ENCODE measurements at places on chromosomes 4 and X.

GRCh38 chr4:41994461-41994985, 4.2 kb downstream of the SLC30A9 start:
- peak; percentile 30 for DNase-seq

DNA sequence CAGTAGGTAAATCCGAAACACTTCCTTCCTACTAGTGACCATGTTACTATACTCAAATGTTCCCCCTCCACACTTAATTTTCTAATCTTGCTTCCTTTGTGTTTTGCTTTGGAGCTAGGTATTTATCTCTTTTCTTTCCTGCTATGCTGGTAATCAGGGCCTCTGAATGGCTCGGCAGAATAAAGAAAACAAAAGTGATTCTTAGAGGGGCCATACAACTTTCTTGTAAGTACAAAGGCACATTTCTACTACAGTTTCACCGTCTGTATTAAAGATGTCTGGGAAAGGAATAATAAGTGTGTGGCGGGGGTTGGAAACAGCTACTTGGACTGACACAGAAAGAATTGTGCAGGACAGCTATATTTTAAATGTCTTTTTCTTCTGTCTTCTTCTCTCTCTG, 50.3 kb downstream of the GPC3 start:
- DNase-seq: no peak

DNA sequence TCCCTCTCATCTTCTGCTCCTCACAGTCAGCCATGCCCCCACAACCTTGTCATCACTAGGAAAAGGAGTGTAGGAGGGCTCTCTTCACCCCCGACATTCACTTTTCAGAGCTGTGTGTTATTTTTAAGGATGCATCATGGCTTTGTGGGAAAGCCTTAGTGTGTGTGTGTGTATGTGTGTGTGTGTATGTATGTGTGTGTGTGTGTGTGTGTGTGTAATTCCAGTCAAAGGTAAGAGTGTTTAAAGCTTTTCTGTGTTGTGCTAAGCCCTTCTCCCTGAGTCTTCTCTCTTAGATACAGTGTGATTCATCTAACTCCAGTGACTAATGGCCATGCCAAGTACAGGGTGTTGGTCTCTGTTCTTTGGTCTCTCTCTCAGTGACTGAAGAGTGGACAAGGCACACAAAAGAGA, 76.6 kb downstream of the CHIC2 start:
- no peak for DNase-seq

DNA sequence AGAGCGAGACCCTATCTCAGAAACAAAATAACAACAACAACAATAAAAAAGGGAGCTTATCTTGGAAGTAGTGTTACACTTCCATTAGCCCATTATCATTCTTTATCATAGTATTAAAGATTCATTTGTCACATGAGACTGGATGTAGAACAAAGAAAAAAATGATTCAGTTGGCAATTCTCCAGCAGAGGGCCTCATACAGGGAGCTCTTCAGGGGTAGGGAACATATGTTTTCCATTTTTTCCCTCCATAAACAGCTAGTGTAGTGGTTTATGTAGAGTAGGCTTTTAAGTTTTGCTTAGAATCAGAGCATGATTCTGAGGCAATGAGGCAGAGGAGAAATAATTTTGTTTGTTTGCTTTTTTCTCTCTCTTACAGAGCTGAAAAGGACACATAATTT, 5.8 kb downstream of the CPE start:
- DNase-seq: peak; percentile 7

DNA sequence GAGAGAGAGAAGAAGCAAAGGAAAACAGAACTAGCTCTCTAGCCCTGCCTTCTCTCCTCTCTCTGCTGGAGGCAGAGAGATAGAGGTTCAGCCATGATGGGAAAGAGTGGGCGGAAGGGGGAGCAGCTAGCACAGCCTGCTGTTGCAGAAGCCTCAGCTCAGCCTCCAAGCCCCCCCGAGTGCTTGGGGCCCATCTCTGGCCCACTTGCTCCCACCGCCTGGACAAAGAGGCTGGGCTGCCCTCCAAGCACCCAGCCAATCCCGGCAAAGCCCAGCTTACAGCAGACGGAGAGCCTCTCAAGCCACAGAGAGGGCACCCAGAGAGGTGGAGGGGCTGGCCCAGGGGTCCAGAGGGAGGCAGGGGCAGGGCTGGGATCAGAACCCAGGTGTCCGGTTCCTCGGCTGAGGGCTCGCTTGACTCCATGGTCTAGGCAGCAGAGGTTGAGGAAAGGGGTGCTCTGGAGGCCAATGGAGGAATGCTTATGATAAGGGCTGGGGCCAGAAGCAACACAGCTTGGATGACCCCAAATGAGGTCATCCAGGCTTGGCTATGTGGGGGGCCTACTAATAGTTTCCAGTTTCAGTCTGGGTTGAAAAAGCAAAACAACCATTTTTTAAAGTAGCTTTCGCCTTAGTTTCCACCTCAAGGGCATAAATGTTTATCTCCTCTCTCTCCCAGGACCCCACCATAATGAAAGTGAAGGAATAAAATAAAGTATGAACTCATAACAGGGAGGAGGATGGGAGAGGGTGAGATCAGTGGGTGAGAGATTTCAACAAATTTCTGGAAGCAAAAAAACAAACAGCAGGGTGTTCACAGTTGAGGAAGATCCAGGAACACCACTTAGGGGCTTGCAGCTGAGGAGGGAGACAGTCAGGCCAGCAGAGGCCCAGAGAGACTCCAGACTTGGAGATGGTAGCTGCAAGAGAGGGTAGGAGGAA, 24.9 kb upstream of the IQSEC2 start:
- no peak for DNase-seq

DNA sequence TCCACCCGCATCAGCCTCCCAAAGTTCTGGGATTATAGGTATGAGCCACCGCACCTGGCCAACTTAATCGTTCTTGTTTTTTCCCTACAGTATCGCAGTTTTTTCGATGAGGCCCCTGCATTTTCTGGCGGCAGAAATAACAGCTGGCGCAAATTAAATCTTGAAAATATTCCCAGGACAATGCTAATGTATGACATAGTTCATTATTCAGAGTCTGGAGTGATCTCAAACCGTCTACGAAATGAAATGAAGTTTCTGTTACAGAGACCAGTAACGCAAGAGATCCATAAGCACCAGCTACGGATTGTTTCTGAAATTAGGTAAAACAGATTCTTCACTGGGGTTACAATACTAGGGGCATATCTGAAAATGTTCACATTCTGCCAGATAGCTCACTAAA, 27.3 kb downstream of the CXorf58 start:
- no peak for DNase-seq

DNA sequence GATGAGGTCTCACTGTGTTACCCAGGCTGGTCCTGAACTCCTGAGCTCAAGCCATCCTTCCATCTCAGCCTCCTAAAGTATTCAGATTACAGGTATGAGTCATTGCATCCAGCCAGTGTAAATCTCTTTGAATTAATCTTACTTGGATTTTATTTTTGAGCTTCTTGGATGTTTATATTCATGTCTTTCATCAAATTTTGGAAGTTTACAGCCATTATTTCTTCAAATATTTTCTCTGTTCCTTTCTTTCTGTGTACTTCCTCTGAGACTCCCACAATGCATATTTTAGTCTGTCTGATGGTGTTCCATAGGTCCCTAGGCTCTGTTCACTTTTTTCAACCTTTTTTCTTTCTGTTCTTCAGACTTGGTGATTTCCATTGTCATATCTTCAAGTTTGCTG, 34.9 kb downstream of the ZCCHC13 start:
- no peak for DNase-seq

- DNase-seq: peak; percentile 44
Observed at GRCh38 chr4:78057135-78057599, at the start of gene FRAS1. FRAS1 (plus strand) TSS chr4:78057323; CDS start chr4:78058010, 687 bp downstream.

- DNase-seq: no peak
Observed at GRCh38 chr4:7546809-7547367, 112.2 kb upstream of the PSAPL1 start.

- no peak for DNase-seq
Observed at GRCh38 chrX:97616883-97617530, 733.3 kb downstream of the RPA4 start.

GRCh38 chr4:60133375-60133774, 1066.8 kb upstream of the ADGRL3 start:
- DNase-seq: no peak

DNA sequence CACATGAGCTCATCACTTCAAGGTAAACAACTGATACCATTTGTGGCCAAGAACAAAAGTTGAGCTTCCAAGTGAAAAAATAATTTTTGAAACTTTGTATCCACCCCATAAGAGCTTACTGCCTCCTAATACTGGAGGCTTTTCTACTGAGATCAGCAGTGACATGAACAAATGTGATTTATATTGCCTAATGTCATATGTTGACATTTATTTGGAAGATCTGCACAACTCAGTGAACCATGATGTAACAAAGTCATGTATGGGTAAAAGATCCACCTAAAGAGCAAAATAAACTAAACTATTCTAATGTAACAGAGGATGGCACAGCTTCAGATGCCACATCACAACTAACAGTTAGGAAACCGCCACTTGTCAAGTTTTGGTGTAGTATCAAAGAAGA, 65.8 kb downstream of the AFAP1 start:
- no peak for DNase-seq

- DNase-seq: no peak
Observed at GRCh38 chr4:80043541-80043940, 29.5 kb downstream of the ANTXR2 start.

- no peak for DNase-seq
Observed at GRCh38 chr4:81378386-81378785, 93.3 kb downstream of the RASGEF1B start.

- peak; percentile 54 for DNase-seq
Observed at GRCh38 chrX:38717871-38718270, 83.4 kb upstream of the MID1IP1 start.

DNA sequence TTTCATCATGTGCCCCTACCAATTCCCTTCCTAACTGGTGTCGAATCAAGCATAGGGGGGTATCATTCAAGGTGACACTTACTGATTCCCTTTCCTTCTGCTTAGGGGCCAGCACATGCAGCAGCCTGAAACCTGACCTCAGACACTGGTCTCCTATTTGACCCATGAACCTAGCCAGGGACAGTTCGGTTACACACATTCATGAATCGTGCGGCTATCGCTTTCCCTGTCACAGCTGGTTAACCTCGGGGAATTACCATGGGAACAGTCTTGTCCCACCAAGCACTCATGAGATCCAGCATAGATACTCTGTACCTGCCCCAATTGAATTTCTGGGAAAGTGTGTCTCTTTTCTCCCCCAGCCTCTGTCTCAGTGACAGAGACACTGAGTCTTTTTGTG, 140.4 kb downstream of the ZNF674 start:
- no peak for DNase-seq

GRCh38 chr4:145734576-145735346, 54.8 kb downstream of the C4orf51 start:
- DNase-seq: no peak

DNA sequence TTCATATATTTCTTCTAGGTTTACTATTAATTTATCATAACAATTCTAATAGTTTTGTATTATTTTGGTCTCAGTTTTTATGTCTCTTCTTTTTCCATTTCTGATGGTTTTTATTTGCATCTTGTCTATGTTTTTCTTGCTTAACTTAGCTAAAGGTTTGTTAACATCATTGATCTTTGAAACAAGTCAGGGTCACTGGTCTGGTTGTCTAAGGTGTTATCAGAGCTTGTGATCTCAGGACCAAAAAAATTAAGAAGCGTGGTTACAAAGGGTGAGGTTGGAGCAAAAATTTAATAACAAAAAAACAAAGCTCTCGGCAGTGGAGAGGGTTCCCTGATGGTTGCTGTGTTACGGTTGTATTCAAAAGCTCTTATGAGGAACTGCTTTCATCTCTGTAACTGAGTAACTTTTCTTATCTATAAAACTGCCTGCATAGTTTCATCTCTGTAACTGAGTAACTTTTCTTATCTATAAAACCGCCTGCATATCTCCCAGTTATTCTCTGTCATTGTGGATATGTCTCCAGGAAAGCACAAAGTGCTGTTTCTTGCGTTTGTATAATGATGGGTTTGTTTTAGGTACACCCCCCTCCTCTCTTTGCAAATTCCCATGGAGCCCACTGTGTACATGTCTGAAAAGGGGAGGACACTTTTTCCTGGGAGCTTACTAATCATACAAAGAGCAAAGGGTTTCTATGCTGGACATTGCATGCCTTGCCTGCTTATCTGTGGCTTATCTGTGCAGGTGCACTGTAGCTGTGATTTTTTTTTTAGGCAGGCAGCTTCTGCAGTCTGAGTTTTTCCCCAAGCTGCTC, 62.4 kb upstream of the UGT2B15 start:
- peak; percentile 20 for DNase-seq

Measured in KBM-7 (cell line).